NCI-H1105 treated with DMSO at 0.1 percent for 48 hours (cell line): ENCODE measurements at places on chromosomes 6 and 20.

GRCh38 chr6:13038741-13039190 lies 289.6 kb downstream of the TBC1D7 start:
- no peak for DNase-seq

GRCh38 chr6:137867685-137868509 lies 838 bp downstream of the TNFAIP3 start:
- DNase-seq = no peak

- DNase-seq = no peak
Observed at GRCh38 chr20:14826543-14827313, 489.3 kb upstream of the FLRT3 start.

- no peak for DNase-seq
Observed at GRCh38 chr6:83047065-83047754, 18.4 kb downstream of the UBE3D start.

GRCh38 chr6:46338131-46338530 lies 153.1 kb downstream of the RCAN2 start:
- no peak for DNase-seq

- DNase-seq = peak; percentile 36
Observed at GRCh38 chr20:43188234-43188653, 1.5 kb downstream of the PTPRT start.

GRCh38 chr6:157980288-157981131 lies 1.2 kb upstream of the SYNJ2 start:
- no peak for DNase-seq
